Activated T-cell treated with anti-CD3 and anti-CD28 coated beads for 48 hours (primary cell): ENCODE measurements at places on chromosomes 4 and X.

GRCh38 chr4:14771504-14772175, 230.6 kb upstream of the CPEB2 start:
- no peak for DNase-seq

DNA sequence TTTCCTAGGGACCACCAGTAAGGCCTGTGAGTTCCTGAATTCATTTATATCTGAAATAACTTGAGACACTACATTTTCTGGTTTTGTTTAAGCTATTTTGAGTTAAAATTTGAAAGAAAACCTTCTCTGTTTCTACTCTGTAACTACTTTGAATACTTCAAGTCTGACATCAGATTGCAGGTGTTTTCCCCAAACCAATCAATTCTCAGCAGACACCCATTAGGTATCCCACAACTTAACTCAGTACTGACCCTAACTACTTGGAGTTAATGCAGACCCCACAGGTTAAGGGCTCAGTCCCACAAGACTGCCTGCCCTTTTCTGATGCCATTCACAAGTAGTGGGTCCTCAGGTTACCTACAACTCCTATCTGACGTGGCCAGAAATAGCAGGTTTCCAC, 1100.0 kb upstream of the SLIT2 start:
- DNase-seq: no peak

DNA sequence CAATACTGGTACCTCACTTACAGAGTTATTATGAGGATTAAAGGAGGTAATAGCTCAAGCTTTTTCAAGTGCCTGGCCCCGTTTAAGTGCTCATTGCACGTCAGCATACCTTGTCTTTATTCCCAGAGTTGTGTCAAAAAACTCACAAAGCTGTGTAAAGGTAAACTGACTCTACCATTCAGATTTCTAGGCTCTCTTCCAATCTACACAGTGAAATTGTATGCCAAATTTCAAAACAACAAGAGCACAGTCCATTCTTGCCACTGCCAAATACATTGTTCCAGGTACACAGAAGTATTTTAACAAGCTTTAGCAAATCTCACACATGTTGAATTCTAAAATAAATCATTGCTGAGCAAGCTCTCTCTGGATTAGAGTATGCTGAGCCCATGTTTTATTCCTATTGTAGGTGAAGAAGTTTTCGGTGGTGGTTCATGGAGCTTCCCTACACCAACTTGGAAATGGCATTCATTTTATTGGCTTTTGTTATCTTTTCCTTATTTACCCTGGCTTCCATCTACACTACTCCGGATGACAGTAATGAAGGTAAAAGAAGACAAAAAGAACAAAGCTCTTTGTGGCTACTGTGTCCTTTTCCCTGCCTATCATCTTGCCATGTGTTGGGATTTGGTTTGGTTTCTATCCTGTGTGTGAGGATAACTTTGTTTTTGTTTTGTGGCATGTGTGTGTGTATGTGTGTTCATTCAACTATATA, 16.2 kb downstream of the SMIM31 start:
- DNase-seq: no peak

GRCh38 chr4:169899295-169899694, 126.9 kb downstream of the MFAP3L start:
- DNase-seq: no peak

- no peak for DNase-seq
Observed at GRCh38 chrX:38465686-38466085, 95.7 kb upstream of the TSPAN7 start.

DNA sequence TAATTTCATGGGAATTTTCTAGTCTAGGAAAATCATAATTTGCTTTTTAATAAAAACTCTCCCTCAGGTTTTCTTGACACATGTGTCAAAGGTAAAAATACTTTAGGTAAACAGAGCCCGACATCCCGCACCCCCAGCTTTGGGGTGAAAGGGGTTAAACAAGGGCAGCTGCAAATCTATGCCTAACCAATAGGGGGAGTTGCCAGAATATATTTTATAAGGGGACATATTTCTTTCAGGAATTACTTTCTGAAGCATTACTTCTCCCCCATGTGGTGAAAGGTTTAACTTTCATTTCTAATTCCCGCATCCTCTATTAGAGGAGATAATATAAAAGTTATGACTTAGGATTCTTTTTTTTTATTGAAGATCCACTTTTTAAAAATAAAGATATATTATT, 53.9 kb upstream of the HEPH start:
- DNase-seq: no peak

DNA sequence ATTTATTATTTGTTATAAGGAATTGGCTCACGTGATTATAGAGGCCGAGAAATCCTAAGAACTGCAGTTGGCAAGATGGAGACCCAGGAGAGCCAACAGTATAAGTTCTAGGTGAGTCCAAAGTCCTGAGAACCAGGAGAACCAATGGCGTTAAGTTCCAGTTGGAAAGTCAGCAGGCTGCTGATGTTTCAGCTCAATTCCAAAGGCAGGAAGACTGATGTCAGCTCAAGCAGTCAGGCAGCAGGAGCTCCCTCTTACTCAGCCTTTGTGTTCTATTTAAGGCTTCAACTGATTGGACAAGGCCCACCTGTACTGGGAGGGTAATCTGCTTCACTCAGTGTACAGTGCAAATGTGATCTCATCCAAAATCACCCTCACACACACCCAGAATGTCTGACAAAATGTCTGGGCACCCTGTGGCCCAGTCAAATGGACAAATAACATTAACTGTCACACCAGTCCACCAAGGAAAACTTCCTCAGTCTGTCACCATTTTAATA, 30.8 kb upstream of the TBL1X start:
- no peak for DNase-seq

- no peak for DNase-seq
Observed at GRCh38 chr4:48047896-48048295, 31.3 kb downstream of the NIPAL1 start.

DNA sequence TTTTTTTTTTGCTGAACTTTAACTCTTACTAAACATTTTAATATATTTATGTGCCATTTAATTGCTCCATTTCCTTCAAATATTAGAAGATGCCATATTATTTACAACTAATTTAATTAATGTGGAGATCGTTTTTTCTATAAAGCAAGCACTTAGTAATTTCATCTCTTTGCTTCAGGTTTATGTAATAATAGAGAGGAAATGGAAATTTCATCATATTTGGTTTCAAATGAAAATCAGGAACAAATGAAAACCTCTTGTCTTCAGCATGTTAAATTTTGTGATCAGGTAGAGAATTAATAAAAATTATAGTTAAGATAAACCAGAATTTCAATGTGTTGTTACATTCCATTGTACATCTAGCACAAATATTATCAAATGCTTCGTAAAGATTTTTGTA, 120.1 kb downstream of the SYNPO2 start:
- no peak for DNase-seq

- no peak for DNase-seq
Observed at GRCh38 chr4:153784166-153784699, 4.7 kb downstream of the SFRP2 start.

DNA sequence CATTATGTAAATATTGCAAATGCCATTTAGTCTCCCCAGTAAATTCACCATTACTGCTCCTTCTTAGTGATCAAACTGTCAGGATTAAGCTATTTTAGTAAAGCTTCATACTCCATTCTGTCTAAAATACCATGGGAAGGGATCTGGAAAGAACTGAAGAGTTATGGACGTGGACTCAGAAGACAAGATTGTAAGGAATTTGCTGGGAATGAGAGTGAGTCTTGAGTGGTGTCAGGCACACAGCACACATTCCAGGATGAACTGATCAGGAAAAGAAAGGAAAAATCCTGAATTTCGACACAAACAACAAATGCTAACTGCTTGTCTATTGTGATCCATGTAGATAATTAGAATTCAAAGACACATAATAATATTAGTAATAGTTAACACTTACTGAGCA, 311.0 kb downstream of the CENPC start:
- no peak for DNase-seq

- no peak for DNase-seq
Observed at GRCh38 chr4:48877827-48878535, 28.6 kb downstream of the OCIAD2 start.

DNA sequence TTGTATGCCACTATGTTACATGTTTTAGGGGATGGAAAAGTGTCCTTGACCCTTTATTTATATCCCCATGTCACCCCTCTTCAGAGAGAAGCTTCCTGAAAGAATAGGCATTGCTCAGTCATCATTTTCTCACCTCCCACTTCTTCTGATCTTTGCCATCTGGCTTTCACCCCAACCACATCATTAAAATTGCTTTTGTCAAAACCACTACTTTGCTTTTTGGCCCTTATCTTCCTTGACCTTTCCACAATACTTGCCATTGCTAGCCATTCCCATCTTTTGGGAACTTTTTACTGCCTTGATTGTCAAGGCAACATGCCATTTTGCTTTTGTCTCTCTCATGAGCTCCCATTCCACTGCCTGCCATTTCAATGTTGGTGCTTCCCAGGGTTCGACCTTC, 14.9 kb upstream of the FAM9B start:
- DNase-seq: no peak

DNA sequence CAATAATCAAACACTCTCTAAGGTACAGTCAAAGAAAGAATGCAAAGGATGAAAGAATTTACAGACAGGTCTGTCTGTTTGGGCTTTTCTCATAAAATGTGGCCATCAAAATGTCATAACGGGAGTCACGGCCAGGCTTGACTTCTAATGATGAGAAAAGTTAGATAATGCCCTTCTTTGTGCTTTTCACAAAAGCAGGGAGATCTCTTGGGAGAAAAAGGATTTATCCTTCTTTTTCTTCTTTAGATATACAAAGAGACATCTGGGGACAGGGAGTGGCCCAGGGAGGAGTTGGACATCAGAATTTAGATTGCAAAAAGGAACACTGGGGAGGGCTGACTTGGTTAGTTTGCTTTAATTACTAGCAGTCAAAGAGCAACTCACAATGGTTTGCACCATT, 93.1 kb downstream of the SLC39A8 start:
- DNase-seq: no peak

- DNase-seq: no peak
Observed at GRCh38 chr4:6044276-6044675, 26.0 kb upstream of the C4orf50 start.

DNA sequence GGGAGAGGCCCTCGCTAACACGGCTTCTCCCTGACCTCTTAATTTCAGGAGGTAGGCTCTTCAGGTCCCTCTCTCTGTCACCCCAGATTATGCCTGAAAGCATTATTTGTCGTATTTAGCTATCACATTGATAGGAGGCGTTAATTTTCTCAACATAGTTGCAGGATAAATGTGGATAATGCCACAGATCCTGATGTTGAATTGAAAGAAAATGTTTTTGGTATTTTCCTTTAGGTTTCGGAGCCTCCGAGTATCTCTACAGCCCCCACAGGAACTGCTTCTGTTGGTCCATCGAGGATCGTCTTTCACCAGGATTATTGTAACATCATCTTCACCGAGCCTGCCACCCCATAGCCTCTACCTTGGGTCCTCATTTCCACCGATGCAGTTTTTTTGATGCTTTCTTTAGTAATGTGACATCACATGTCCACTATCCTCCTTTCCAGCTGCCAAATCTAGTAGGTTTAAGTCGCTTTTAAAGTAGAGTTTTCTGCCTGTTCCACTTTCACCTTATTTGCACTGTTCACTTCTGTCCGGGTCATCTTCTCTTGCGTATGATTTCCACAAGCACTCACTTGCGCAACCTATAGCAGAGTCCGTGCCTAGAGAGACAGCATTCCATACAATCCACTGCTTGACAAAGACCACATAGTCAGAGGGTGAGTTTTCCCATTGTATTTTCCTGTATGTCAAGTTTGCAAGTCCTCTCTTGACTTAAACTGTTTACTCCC, 665 bp downstream of the TIGD2 start:
- no peak for DNase-seq

DNA sequence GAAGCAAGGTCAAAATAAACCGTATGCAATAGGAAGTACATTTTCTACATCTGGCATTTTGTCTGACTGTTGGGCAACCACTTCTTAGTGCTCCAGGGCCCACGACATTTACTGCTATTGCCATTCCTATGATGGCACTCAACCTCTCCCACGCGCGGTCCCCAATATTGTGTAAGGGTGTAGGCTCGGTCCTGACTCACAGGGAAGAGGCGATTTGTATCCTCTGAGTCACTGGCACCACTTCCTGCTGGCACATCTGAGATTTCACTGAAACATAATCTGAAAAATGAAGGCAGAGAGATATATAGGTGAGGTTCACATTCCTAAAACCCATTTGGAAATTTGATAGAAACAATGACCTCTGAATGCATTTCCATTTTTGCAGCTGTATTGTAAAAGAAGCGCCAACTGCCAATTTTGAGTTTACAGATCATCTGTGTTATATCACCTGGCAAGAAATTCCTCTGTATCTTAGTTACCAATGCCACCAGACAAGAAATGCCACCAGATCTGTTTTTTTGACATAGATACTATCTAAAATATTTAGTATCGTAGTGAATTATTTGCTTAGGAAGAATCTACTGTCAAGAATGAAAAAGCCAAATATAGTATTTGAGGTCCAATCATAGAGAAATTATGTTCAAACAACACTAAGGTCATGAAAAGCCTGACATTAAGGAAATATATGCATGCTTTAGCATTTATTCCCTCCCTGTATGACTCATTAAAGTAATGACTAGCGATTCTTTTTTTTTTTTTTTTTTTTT, 9.8 kb downstream of the EREG start:
- DNase-seq: peak; percentile 23

DNA sequence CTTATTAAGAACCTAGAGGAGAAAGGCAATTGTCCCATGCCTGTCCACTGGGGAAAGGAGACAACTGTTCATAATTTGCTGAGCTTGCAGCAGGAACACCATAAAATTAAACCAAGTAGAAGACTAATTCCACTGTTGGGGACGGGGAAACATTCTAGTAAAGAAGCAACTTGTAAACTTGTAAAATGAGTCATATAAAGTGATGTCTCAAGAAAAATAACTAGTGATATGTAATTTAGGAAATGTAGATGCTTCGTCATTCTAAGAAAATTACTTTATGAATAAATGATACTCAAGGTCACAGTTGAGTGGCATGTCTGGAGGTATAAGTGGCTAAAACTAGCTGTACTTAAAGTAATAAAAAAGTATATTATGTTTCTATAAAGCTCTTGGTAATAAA, 121.2 kb upstream of the MID1 start:
- DNase-seq: no peak

- no peak for DNase-seq
Observed at GRCh38 chr4:86508436-86508835, 85.7 kb upstream of the PTPN13 start.

DNA sequence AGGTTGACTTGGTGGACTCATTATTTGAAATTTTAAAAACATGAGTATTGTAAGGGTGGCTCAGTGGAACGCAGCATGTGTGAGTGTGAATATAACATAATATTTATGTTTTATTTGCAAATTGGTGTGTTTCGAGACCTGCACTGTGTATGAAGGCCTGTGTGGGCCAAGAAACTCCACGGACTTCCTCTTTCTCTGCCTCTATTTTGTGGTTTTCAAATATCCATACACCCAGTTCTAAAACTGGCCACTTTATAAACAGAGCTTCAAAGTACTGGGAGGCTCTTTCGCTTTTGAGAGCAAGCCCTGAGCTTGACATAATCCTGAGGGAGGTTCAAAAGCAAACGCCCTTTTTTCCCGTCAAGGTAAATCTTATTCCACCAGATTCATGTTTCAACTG, 187.7 kb downstream of the GPAT3 start:
- DNase-seq: no peak
